Osteocyte (in vitro differentiated cells): ENCODE measurements at places on chromosomes 3 and 15. TPM values are rescaled to one million over a fixed set of nuclear protein-coding genes. Genes with fewer than 3 reads are reported as not detected.

Gene TM4SF1
- total RNA-seq, result 120 and 122 TPM in 2 replicates

DNA sequence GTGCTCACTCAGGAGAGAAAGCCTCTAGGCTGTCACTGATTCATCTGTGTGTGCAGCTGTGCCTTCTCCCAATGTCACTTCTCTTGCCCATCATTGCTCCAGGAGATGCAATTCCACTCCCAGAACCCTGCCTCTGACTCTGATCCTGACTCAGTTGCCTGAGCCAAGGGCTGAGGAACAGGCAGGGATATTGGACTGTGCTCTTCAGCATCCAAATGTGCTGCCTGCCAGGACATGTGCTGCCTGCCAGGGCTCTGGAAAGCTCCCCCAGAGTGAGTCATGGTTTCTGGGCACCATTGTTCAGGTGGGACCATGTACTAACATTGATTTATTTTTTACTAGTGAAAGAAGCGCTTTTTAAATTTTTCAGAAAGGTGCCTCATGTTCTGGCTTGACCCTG, 71.0 kb downstream of the TRIM42 start:
- no peak for DNase-seq
- no peak overlapping the region for H3K27ac ChIP-seq
- no peaks in the 10 kb centered on the region for H3K4me1 ChIP-seq
- no peaks in the 10 kb centered on the region for H3K36me3 ChIP-seq

Gene ZSCAN2
- 20.6 and 23.8 TPM in 2 replicates for total RNA-seq

GRCh38 chr3:15726881-15727280, 70.9 kb downstream of the ANKRD28 start:
- H3K27me3 ChIP-seq, result no peaks in the 10 kb centered on the region
- peaks cover 37% of the 10 kb centered on the region for H3K4me1 ChIP-seq
- no peak overlapping the region for H3K27ac ChIP-seq
- peaks cover 61% of the 10 kb centered on the region for H3K36me3 ChIP-seq

Gene ONECUT1
- total RNA-seq, result not detected in 2 replicates

DNA sequence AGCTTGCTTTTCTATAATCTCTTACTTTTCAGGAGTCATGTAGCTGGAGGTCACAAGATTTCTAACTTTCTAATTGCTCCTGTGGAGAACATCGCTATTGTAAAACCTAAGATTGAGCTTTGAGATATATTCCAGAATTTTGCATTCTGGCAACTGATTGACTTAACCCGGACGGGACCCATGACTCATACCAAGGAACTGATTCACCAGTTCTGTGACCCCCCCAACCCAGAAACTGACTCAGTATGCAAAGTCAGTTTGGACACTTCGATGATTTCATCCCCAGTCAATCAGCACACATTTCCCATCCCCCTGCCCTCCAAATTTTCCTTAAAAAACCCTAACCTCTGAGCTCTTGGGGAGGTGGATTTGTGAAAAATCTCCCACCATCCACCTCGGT, 396.5 kb upstream of the GBE1 start:
- H3K27me3 ChIP-seq, result no peaks in the 10 kb centered on the region
- peaks cover 7% of the 10 kb centered on the region for H3K4me1 ChIP-seq
- H3K36me3 ChIP-seq, result no peaks in the 10 kb centered on the region
- DNase-seq, result no peak

DNA sequence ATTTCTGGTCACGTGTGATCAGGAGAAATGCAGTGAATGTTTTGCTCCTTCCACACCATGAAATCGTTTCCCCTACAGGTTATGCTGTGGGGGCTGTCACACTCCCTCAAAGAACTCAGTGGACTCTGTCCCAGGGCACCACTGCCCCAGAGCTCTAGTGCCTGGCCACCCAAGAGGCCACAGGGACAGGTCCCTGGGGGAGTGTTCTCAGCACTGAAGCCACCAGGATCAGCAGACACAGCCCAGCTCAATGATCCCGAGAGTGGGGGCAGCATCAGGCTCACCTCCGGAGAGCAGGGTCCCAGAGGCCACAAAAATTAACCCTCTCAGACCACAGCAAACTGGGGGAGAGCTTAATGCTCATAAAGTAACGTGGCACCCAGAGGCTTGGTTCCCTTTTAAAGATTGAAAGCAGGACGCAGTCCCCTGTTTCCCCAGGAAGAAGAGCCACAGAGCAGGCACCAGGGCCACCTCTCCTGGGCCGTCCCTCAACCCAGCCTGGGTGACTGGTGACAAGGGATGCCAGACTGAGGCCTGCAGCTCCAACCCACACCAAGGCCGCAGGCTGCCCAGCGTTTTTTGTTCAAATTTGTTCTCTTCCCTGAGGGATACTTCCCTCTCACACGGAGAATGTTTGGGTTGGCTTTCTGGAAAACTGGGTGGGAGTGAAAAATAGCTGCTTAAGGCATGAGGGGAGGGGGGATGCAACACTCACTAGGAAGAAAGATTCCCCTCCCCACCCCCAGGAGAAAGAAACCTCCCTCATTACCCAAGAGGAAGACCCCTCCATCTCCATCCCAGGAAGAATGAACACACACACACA, 123.3 kb upstream of the IGF1R start:
- peaks cover 22% of the 10 kb centered on the region for H3K27me3 ChIP-seq
- H3K36me3 ChIP-seq, result peaks cover 1% of the 10 kb centered on the region
- no peak overlapping the region for H3K27ac ChIP-seq
- H3K4me1 ChIP-seq, result peaks cover 8% of the 10 kb centered on the region
- DNase-seq, result no peak
- no peak overlapping the region for H3K4me3 ChIP-seq

Gene CNTN3
- total RNA-seq, result 0.29 and 0.35 TPM in 2 replicates

Gene HMCES
- 24.7 and 25.8 TPM in 2 replicates for total RNA-seq

- peak overlapping the region; percentile 64 for H3K4me3 ChIP-seq
- no peak for DNase-seq
- peaks cover 38% of the 10 kb centered on the region for H3K4me1 ChIP-seq
- H3K27ac ChIP-seq, result peak overlapping the region; percentile 79
- H3K36me3 ChIP-seq, result no peaks in the 10 kb centered on the region
- no peaks in the 10 kb centered on the region for H3K27me3 ChIP-seq
Observed at GRCh38 chr3:8741581-8742261, 8.1 kb downstream of the CAV3 start.

DNA sequence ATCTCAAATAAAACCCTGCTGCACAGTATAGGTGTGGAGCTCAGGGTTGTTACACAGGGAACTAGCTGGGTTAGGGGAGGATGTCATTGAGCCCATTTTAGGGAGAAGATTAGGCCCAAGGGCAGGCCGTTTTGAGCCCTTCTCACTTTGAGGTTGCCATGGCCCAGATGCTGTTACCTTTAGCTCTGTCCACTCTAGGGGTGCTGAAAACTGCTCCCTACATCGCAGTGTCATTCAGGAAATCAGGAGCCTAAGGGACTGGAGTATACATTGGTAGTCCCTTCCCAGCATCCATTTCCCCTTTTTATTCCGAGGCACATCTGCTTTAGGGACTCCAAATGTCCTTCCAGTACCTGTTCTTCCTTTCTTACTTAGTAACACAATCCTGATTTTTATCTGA, 79.0 kb upstream of the SELENOK start:
- no peak overlapping the region for H3K4me3 ChIP-seq
- H3K27ac ChIP-seq, result no peak overlapping the region
- no peaks in the 10 kb centered on the region for H3K36me3 ChIP-seq
- H3K4me1 ChIP-seq, result no peaks in the 10 kb centered on the region
- no peak for DNase-seq

- H3K4me3 ChIP-seq, result no peak overlapping the region
- H3K27me3 ChIP-seq, result no peaks in the 10 kb centered on the region
- no peaks in the 10 kb centered on the region for H3K36me3 ChIP-seq
- peaks cover 5% of the 10 kb centered on the region for H3K4me1 ChIP-seq
Observed at GRCh38 chr3:15385901-15386653, 41.3 kb downstream of the METTL6 start.

Gene MED12L
- total RNA-seq, result 1.4 TPM in 2 replicates

Gene KLHDC8B
- total RNA-seq, result 17.9 and 20.4 TPM in 2 replicates

- peaks cover 32% of the 10 kb centered on the region for H3K36me3 ChIP-seq
- H3K27ac ChIP-seq, result peak overlapping the region; percentile 8
- peaks cover 48% of the 10 kb centered on the region for H3K4me1 ChIP-seq
- no peaks in the 10 kb centered on the region for H3K27me3 ChIP-seq
- no peak overlapping the region for H3K4me3 ChIP-seq
Observed at GRCh38 chr3:177131927-177132636, 65.2 kb downstream of the TBL1XR1 start.

Gene GOLGA8J
- total RNA-seq, result 0.34 TPM in 1 of 2 replicates, not detected in the other

- no peak overlapping the region for H3K27ac ChIP-seq
- peaks cover 76% of the 10 kb centered on the region for H3K4me1 ChIP-seq
- no peak overlapping the region for H3K4me3 ChIP-seq
Observed at GRCh38 chr3:66492071-66492470, 8.8 kb downstream of the LRIG1 start.

Gene CCR9
- total RNA-seq, result not detected in 2 replicates

Gene A4GNT
- total RNA-seq, result not detected in 2 replicates

- peaks cover 17% of the 10 kb centered on the region for H3K27me3 ChIP-seq
- no peak overlapping the region for H3K4me3 ChIP-seq
- H3K4me1 ChIP-seq, result no peaks in the 10 kb centered on the region
- H3K36me3 ChIP-seq, result no peaks in the 10 kb centered on the region
- no peak overlapping the region for H3K27ac ChIP-seq
Observed at GRCh38 chr3:186180151-186180550, 71.3 kb upstream of the ETV5 start.
